Activated CD4-positive, alpha-beta T cell treated with anti-CD3 and anti-CD28 coated beads, Interleukin-2, amount 10 ng/mL, durations not matched to agents 24 days and 14 days (primary cell): ENCODE measurements at places on chromosomes 7 and 10. TPM values are rescaled to one million over a fixed set of nuclear protein-coding genes. Genes with fewer than 3 reads are reported as not detected.

DNA sequence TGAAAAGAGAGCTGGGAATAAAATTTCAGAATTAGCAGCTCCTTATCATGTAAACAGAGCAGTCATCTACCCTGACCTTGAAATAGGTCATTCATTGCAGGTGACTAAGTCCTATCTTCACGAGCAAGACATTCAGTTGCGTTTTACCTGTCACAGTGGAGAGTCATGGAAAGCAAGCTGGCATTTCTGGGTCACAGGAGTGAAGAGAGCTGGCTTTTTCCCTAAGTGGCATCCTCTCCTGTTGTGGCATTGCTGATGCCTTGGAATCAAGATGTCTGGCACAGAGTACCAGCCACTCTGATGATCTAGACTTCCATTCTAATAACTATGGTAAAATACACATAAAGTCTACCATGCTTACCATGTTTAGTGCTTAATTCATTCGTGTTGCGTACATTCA is 70.8 kb downstream of the SCRN1 start:
- no peak for DNase-seq

GRCh38 chr7:29482056-29482455 is 81.6 kb upstream of the PRR15 start:
- no peak for DNase-seq

- DNase-seq, result no peak
Observed at GRCh38 chr7:79713276-79713675, 259.8 kb upstream of the MAGI2 start.

- no peak for DNase-seq
Observed at GRCh38 chr10:13628661-13629060, 41.9 kb downstream of the PRPF18 start.

- DNase-seq, result no peak
Observed at GRCh38 chr10:6877722-6878392, 297.8 kb upstream of the PRKCQ start.

- DNase-seq, result no peak
Observed at GRCh38 chr10:30557884-30558283, 71.7 kb downstream of the LYZL2 start.

DNA sequence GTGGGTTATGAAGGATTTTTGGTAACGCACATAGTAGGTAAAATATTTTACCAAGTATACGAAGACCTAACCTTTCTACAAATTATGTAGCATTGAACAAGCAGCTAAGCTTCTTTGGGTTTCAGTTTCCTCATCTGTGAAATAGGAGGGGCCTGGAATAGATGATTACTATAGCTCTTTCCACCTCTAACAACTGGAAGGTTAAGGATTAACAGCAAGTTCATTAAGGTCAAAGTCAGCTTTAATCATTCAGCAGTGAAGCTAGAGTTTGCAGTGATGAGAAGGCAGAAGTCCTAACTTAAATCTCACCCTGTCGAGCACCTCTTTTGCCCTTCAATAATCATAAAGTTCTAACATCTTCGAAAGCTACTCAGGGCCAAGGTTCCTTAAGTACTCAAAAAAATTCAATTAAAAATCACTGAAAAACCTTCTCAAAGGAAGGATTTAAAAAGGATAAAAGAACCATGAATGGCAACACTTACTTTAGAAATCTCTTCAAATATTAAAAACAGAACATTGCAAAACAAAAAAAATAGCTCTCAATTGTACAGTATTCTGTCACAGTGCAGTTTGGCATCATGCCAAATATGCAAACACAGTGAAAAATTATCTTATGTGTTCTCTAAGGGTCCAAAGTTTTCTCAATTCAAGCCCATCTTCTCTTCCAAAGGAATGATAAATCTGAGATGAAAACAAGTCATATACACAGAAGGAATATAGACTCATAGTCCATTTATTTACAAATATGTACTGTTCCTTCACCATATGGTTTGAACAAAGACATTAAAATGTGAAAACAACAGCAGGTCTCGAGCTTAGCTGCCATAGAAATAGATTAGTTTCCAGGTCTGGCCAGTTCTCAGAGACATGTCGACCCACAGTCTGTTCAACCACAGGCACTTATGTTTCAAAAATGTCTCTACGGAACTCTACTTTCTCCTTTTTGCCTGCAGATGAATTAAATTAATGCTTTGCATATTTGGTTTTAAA is 152.0 kb upstream of the SLC13A1 start:
- no peak for DNase-seq

Gene SAP25
- 9.2 and 11.3 TPM in 2 replicates for total RNA-seq

Gene TIAL1
- 212 and 218 TPM in 2 replicates for total RNA-seq

Gene MEST
- 4.1 and 5.8 TPM in 2 replicates for total RNA-seq

Gene NOS3
- total RNA-seq, result 14.3 and 15.7 TPM in 2 replicates

Gene HOXA9
- not detected in 2 replicates for total RNA-seq

Gene CUBN
- 0.07 and 0.40 TPM in 2 replicates for total RNA-seq

Gene AKR1C1
- 0.62 and 1.0 TPM in 2 replicates for total RNA-seq
